ENCODE measurements at places on chromosomes 2 and 18. TPM values are rescaled to one million over a fixed set of nuclear protein-coding genes. Genes with fewer than 3 reads are reported as not detected.

DNA sequence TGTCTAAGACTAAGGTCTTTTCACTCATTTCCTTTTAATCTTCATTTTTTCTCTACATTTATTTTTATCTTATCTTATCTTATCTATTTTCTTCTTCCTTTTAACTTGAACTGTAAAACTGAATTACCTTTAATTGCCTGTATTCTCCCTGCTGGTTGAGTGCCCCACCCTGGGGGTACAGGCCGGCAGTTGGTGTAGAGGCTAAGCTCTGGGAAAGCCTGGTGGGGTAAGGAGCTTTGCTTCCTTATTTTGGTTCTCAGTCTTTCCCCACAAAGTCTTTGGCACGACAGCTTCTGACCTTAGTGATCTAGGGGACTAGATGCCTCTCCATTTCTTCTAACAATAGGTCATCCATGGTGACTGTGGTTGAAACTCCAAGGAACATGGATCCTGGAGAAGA is 26.8 kb upstream of the HAAO start:
- no peak for DNase-seq
- H3K27ac ChIP-seq, result no peak overlapping the region
- H3K36me3 ChIP-seq, result no peaks in the 10 kb centered on the region
- no peaks in the 10 kb centered on the region for H3K27me3 ChIP-seq
- no peak overlapping the region for H3K4me3 ChIP-seq
- H3K4me1 ChIP-seq, result no peaks in the 10 kb centered on the region

DNA sequence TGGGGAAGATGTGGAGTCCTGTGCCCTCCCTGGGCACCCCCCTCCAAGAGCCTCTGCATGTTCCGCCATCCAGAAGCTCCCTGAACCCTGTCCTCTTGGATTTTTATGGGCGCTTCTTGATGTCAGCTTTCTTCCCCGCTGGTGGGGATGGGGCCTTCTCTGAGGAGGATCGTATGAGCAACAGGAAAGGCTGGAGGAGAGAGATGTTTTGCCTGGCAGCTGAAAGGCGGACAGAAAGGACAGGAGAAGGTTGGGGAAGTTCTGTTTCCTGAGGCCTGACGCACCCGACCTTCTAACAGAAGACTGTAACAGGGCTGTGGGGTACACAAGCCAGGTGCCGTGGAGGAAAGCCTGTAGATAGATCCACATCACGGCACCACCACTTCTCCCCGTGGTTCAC is 238.8 kb downstream of the LDLRAD4 start:
- H3K27ac ChIP-seq, result no peak overlapping the region
- no peaks in the 10 kb centered on the region for H3K4me1 ChIP-seq
- no peak for DNase-seq
- no peaks in the 10 kb centered on the region for H3K36me3 ChIP-seq
- H3K27me3 ChIP-seq, result peaks cover 30% of the 10 kb centered on the region

DNA sequence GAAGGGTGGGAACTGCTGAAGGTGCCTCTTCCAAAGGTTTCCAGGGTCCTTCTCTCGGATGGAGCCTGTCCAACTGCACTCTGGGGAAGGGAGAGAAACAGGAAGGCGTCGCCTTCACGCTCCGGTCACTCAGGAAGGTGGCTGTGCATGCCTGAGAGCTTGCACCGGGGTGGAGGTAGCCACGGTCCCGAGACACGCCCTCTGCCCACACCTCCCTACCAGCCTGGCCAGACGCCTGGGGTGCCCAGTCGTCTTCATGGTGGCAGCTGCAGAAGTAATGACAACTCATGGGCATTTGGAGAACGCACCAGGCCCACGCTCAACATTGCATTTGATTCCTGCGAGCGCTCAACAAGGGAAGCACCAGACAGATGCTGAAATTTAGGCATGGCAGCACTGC is 59.9 kb downstream of the ADNP2 start:
- no peak overlapping the region for H3K27ac ChIP-seq
- peaks cover 7% of the 10 kb centered on the region for H3K36me3 ChIP-seq
- peaks cover 11% of the 10 kb centered on the region for H3K4me1 ChIP-seq
- no peak overlapping the region for H3K4me3 ChIP-seq
- no peak for DNase-seq
- H3K27me3 ChIP-seq, result no peaks in the 10 kb centered on the region

Gene RNF125
- total RNA-seq, result 1.8 TPM

Gene SOX11
- 83.2 TPM for total RNA-seq

Gene TMEM247
- not detected for total RNA-seq

Gene STPG4
- total RNA-seq, result not detected
